ENCODE measurements at places on chromosomes 11 and 22.

GRCh38 chr11:129894278-129895125 lies 876 bp downstream of the NFRKB start:
- DNase-seq: no peak

DNA sequence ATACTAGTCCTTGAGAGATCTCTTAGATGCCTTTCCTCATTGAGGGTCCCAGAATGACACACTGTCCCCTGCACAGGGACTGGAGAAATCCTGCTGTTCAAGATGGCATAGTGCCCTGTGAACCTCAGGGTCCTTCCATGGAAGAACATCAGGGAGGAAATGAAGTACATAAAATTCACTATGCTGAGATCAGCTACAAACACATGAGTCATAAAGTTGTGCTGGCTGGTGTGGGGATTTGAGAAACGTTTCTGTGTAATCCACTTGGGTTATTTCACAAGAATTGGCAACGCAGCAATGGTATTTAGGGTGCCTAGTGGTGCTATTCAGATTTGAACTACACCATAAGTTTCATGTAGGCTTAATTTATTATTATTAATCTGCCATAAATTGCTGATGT lies 174.4 kb downstream of the MAML2 start:
- DNase-seq: no peak

DNA sequence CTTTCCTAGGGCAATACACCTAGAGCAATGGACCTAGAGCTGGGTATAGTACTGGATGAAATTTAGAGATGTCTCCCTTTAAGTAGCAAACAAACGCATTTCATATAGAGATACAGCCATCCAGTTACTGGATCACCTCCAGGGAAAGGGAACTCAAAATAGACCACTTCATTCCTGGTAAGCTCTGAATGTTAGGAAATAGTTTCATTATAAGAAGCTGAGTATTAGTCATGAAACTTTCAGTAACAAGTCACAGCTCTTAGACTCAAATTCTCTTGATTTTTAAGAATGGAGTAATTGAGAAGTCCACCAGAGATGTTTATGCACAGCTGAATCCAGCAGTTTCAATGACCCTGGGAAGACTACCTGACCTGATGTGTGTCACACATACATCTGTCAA lies 221.9 kb downstream of the FAM76B start:
- DNase-seq: no peak

- peak; percentile 66 for DNase-seq
Measured at GRCh38 chr11:115623021-115623451, 118.8 kb upstream of the CADM1 start.
